ENCODE measurements at places on chromosomes 6 and 20. TPM values are rescaled to one million over a fixed set of nuclear protein-coding genes. Genes with fewer than 3 reads are reported as not detected.

Gene SLC24A3
- 3.0 TPM for total RNA-seq

- H3K27me3 ChIP-seq: no peaks in the 10 kb centered on the region
- H3K36me3 ChIP-seq: no peaks in the 10 kb centered on the region
- H3K27ac ChIP-seq: no peak overlapping the region
- no peak for DNase-seq
- H3K4me1 ChIP-seq: no peaks in the 10 kb centered on the region
Measured at GRCh38 chr20:56347628-56348304, 11.0 kb upstream of the FAM210B start.

Gene ETV7
- 2.3 TPM for total RNA-seq

DNA sequence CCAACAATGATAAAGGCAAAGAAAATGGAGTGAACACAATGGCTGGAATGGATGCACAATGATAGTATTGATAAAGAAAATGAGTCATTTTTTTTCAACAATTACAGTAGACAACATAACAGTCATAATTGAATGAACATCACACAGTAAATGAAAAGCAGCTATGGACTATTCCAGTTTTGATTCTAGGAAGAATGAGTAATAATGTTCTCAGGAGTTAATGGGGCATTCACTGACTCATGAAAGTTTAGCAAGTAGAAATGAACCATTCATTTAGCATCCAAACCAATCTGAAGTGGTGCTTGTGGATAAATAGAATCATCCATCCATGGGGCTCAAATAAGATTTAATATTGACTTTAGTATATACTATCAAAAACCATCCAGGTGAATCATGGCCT is 1029.5 kb upstream of the GJE1 start:
- H3K36me3 ChIP-seq: no peaks in the 10 kb centered on the region
- DNase-seq: no peak
- H3K4me1 ChIP-seq: no peaks in the 10 kb centered on the region
- no peaks in the 10 kb centered on the region for H3K27me3 ChIP-seq
- no peak overlapping the region for H3K4me3 ChIP-seq
- H3K27ac ChIP-seq: no peak overlapping the region

DNA sequence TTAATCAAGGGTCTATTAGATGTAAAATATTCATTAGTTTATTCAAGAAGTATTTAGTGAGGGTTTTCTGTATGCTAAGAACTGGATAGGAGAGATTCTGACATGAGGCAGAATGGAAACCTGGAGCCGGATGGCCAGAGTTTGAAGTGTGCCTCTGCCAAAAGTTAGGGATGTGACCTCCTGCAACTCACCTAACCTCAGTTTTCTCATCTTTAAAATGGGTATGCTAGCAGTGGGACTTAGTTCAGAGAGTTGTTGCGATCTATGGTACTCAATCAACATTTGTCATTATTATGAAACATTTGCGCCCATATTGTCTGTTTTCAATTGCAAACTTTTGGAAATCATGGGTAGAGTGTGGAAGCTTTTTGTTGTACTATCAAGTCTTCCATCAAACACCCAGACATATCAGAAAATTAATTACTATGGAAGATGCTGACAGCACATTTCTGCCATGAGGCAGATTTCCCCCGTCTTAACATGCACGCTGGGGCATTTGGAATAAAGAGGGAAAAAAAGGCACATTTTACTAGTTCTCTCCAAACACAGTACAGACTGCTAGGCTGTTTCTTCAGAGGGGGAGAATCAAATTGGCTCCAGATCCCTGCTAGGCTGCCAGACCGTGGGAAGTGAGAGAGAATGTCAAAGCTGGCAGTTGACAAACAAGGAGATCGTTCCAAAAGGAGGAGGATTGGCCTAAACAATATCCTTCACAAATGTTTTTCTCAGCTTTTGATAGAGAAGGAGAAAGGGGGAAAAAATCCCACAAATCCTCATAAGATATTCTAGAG is 205.3 kb upstream of the TSHZ2 start:
- no peak for DNase-seq
- peaks cover 18% of the 10 kb centered on the region for H3K4me1 ChIP-seq
- H3K4me3 ChIP-seq: no peak overlapping the region
- H3K27ac ChIP-seq: no peak overlapping the region

Gene KCNS1
- 1.8 TPM for total RNA-seq

GRCh38 chr6:51494342-51494741 is 593.1 kb downstream of the PKHD1 start:
- H3K27ac ChIP-seq: no peak overlapping the region
- no peak overlapping the region for H3K4me3 ChIP-seq
- DNase-seq: no peak
- H3K4me1 ChIP-seq: no peaks in the 10 kb centered on the region
- no peaks in the 10 kb centered on the region for H3K36me3 ChIP-seq
- no peaks in the 10 kb centered on the region for H3K27me3 ChIP-seq

Gene INSM1
- 8.7 TPM for total RNA-seq

DNA sequence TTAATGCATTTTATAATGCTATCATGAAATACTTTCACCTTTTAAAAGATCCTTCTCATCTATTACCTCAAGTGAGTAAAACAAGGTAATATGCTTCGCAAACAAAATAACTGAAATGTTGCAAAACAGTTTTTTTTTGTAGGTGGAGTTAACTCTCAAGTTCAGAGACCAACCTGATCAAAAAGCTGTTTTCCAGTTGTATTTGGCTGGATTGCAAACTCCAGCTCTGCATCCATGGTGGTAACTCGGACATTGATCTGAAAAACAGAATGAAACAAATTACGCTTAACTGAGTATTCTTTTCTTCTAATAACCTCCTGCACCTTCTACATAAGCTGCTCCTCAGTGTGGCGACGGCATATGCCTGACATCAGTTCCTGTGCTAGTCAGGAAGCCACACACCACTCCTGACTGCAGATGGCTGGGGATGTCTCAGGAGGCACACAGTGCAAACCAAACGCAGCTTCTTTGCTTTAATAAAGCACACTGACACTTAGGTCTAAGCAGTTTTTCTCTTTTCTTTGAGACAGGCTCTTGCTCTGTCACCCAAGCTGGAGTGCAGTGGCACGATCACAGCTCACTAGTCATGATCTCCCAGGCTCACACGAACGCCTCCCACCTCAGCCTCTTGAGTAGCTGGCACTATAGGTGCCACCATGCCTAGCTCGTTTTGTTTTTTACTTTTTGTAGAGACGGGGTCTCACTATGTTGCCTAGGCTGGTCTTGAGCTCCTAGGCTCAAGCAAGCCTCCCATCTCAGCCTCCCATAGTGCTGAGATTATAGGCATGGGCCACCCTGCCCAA is 29.9 kb downstream of the EZR start:
- H3K4me3 ChIP-seq: no peak overlapping the region
- H3K27ac ChIP-seq: no peak overlapping the region
- no peak for DNase-seq
- H3K27me3 ChIP-seq: no peaks in the 10 kb centered on the region
- no peaks in the 10 kb centered on the region for H3K36me3 ChIP-seq

DNA sequence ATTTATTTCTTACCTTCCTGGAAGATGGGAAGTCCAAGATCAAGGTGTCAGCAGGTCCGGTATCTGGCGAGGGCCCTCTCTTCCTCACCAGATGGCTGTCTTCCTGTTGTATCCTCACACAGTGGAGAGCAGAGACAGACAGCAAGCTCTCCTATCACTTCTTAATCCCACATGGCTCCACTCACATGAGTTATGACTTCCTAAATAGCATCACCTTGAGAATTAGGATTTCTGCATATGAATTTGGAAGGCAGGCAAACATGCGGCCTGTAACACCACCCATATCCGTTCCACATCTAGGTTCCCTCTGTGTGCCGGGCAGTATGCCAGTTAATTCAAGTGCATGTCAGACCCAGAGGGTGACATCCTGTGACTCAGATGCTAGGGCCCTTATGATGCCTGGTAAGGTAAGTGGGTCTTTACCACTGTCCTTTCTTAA is 2.1 kb downstream of the RAET1E start:
- peak; percentile 67 for DNase-seq
- no peaks in the 10 kb centered on the region for H3K27me3 ChIP-seq
- no peak overlapping the region for H3K4me3 ChIP-seq
- H3K36me3 ChIP-seq: no peaks in the 10 kb centered on the region
- H3K4me1 ChIP-seq: peaks cover 31% of the 10 kb centered on the region

DNA sequence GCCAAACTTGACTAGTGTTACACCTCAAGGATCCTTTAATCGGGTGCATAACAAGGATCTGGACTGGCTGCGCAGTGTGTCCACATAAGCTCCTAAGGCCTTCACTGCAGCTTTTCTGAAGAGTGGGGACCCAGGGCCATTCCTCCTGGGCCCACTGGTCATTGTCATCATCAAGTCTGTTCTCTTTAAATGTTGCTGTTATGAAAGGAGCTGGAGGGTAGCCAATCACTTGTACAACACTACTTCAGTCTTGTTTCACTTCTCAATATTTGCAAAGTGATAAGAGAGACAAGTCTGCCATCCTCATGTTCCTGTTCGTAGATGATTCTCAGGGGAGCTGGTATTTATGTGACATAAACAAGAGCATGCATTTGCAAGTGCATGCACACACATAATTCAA is 149.8 kb downstream of the SYNDIG1 start:
- no peak overlapping the region for H3K4me3 ChIP-seq
- H3K27ac ChIP-seq: no peak overlapping the region
- no peaks in the 10 kb centered on the region for H3K4me1 ChIP-seq
- DNase-seq: no peak
- no peaks in the 10 kb centered on the region for H3K36me3 ChIP-seq

GRCh38 chr6:17311595-17312311 is 30.6 kb downstream of the RBM24 start:
- H3K4me1 ChIP-seq: no peaks in the 10 kb centered on the region
- no peak overlapping the region for H3K27ac ChIP-seq
- no peaks in the 10 kb centered on the region for H3K36me3 ChIP-seq
- no peaks in the 10 kb centered on the region for H3K27me3 ChIP-seq
- DNase-seq: no peak

DNA sequence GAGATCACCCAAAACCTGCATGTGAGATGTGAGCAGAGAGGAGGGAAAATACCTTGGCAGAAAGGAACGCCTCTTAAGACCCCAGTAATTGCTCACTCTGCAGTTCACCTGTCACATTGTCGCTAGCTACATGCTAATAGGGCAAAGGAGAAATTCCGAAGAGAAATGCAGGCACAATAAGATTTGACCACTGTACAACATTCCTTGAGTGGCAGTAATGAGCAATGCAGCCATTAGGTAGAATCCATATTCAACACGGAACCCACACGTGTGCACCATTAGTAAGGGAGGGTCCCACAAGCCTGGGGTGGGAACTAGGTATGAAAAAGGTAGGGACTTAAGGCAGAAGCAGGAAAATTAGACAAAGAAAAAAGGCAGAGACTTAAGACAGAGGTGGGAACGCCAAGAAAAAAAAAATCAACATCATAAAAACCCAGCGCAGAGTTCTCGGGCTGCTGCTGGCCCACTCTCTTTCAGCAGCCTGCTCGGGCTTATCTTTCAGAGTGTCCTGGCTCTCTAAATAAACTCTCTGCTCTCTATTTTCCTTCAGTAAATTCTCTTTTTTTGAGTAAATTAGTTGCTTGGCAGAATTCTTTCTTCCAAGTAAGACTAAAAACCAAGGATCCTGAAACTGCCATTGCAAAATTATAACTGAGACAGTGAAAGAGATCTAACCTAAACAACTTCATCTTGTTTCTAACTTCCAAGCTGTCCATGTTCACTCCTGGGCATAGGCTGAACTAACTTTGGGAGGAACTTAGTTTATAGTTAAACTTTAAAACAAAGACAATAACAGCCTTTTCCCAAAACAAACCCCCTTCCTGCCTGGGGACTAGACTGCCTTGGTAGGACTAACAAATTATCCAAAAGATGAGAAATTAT is 116.5 kb downstream of the CD24 start:
- no peaks in the 10 kb centered on the region for H3K4me1 ChIP-seq
- H3K27me3 ChIP-seq: no peaks in the 10 kb centered on the region
- H3K27ac ChIP-seq: no peak overlapping the region
- H3K4me3 ChIP-seq: no peak overlapping the region

GRCh38 chr6:110543106-110543505 is 66.7 kb upstream of the SLC22A16 start:
- H3K4me1 ChIP-seq: no peaks in the 10 kb centered on the region
- no peak for DNase-seq
- H3K36me3 ChIP-seq: no peaks in the 10 kb centered on the region
- no peak overlapping the region for H3K27ac ChIP-seq
- no peaks in the 10 kb centered on the region for H3K27me3 ChIP-seq

- H3K4me1 ChIP-seq: peaks cover 11% of the 10 kb centered on the region
- H3K27me3 ChIP-seq: no peaks in the 10 kb centered on the region
- H3K27ac ChIP-seq: no peak overlapping the region
- no peaks in the 10 kb centered on the region for H3K36me3 ChIP-seq
- DNase-seq: no peak
- H3K4me3 ChIP-seq: no peak overlapping the region
Measured at GRCh38 chr6:30821862-30822784, 62.2 kb upstream of the DDR1 start.

DNA sequence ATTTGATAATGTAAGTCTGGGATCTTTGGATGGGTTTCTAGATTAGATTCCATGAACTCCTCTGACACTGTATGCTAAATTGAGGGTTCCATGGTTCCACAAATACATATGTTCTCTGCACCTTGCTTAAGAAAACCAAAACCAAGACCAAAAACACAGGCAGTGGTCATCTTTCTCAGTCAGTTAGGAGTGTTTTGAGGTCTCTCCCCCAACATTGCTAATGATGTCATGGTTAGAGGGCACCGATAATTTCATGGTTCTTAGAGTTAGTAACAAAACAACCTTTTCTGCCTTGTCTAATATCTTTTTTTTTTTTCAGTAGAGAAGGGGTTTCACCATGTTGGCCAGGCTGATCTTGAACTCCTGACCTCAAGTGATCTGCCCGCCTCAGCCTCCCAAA is 44.5 kb downstream of the ARID1B start:
- no peak for DNase-seq
- no peaks in the 10 kb centered on the region for H3K36me3 ChIP-seq
- H3K27ac ChIP-seq: no peak overlapping the region
- H3K27me3 ChIP-seq: no peaks in the 10 kb centered on the region
- H3K4me1 ChIP-seq: peaks cover 19% of the 10 kb centered on the region

Gene MEI4
- 0.83 TPM for total RNA-seq

DNA sequence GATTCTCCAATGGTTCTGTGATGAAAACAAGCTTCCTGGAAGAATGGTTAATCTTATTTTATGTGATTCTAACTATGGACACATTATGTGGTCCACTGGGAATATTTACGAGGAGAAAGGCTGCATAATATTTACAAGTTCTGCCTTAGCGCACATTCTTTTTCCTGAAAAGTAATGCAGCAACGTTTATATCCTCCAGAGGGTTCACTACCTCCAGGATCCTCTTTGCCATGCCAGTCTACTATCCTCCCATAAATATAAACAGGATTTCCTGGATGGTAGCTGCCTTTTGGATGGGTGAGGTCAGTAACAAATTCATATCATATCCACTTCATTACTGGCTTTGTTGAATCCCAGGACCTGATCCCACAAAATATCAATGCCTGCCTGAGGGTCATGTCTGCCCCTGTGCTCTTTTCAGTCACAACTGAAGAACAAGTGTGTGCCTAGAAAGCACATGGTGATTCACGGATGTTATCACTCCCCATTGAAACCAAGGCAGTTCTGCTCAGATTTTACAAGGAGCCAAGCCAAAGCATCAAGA is 30.4 kb downstream of the ADGRF5 start:
- no peaks in the 10 kb centered on the region for H3K36me3 ChIP-seq
- H3K4me1 ChIP-seq: no peaks in the 10 kb centered on the region
- no peak overlapping the region for H3K4me3 ChIP-seq
- DNase-seq: no peak
- no peaks in the 10 kb centered on the region for H3K27me3 ChIP-seq
- H3K27ac ChIP-seq: no peak overlapping the region
